ENCODE measurements at places on chromosomes 1 and 21. TPM values are rescaled to one million over a fixed set of nuclear protein-coding genes. Genes with fewer than 3 reads are reported as not detected.

GRCh38 chr1:154955039-154955717 lies 721 bp downstream of the PBXIP1 start:
- H3K4me1 ChIP-seq: peaks cover 38% of the 10 kb centered on the region
- peak overlapping the region; percentile 97 for H3K27ac ChIP-seq
- no peaks in the 10 kb centered on the region for H3K36me3 ChIP-seq
- peak overlapping the region; percentile 66 for H3K4me3 ChIP-seq
- DNase-seq: peak; percentile 90

DNA sequence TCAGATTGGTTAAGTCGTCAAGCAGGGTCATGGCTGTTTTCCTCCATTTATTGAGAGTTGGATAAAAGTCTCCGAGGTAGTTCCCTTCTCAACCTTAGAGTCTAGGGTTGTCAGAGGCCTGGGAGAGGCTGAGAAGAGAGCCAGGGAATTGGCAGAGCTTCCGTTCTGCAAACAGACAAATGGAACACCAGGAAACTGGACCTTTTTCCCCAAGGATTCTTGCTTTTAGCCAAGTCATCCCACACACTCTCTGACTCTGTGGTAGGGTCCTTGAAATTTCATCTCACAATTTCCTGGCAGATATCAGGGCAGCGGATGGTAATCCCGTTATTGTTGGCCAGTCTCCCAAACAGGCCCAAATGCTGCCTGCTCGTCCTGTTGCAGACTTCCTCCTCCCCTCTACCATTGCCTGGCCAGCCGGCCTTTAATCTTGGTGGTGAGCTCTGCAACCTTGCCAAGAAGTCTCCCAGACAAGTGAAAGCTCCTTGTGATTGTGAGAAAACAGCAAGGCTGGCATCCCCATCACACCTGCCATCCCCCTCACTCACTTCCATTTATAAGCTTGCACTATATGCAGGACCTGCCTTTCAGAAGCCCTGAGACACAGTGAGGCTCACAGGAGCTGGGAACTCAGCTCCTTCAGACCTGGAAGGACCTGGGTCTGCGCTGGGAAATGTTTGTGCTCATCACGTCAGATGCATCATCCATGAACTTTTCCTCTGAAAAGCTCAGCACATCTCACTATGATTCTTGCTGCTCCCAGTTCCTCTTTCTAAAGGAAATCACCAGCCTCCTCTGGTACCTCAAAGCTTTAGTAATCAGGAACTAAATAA lies 13.7 kb upstream of the SRP9 start:
- H3K4me3 ChIP-seq: no peak overlapping the region
- peaks cover 28% of the 10 kb centered on the region for H3K4me1 ChIP-seq
- H3K27ac ChIP-seq: no peak overlapping the region
- no peak for DNase-seq

- H3K4me3 ChIP-seq: no peak overlapping the region
- H3K27ac ChIP-seq: no peak overlapping the region
- DNase-seq: no peak
- H3K36me3 ChIP-seq: no peaks in the 10 kb centered on the region
Measured at GRCh38 chr1:6157528-6158174, 22.5 kb downstream of the CHD5 start.

The LDLRAD1 gene
- total RNA-seq: not detected

The OLFML3 gene
- 13.4 TPM for total RNA-seq

All from neural progenitor cell (in vitro differentiated cells).